ENCODE measurements at places on chromosomes 4 and X.

GRCh38 chr4:87058356-87059073, 123.7 kb downstream of the AFF1 start:
- peak; percentile 7 for DNase-seq

GRCh38 chr4:856225-856901, 30.4 kb upstream of the CPLX1 start:
- DNase-seq = no peak

DNA sequence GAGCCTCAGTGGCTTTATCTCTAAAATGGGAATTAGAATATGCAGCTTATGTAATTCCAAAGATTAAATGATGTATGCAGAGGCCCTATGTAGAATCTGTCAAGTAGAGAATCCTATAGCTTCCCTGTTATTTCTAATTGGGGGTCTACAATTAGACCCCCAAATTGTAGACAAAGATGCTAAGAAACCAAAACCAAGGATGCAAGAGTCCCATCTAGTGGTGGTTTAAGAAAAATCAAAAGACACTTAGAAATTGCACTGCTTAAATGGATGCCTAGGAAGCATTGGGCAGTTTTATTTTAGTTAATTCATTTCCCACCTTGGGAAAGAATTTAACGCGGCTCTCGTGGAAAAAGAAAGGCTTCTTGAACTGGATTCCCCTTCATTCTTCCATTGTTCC, 115.2 kb downstream of the GABRA2 start:
- DNase-seq = no peak

- DNase-seq = no peak
Measured at GRCh38 chrX:110678591-110678990, 117.0 kb downstream of the CHRDL1 start.

- no peak for DNase-seq
Measured at GRCh38 chr4:58617226-58617625, 1507.0 kb upstream of the IGFBP7 start.

- DNase-seq = no peak
Measured at GRCh38 chr4:58368221-58368620, 1258.0 kb upstream of the IGFBP7 start.
